CD4-positive, alpha-beta T cell treated with Interleukin-17A for 1 hour (primary cell): ENCODE measurements at places on chromosomes 13 and 19.
A peak's percentile ranks its signal among the peaks of the same experiment; 100 is the strongest.

DNA sequence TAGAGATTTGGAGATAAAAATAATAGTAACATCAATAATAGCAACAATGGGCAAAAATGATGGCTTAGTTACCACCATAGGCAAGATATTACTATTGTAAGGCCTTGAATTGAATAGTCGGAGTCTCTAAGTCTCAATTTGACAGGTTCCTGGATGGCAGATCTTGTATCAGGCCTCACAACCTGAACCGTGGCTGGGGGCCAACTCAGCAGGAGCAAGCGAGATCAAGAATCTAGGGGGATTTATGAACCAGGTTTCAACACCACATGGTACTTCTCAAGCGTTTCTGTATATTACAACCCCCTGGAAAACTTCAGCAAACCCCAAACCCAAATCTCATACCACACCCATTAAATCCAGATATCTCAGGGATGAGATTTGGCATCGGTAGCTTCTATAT lies 573.8 kb downstream of the LIG4 start:
- no peak for DNase-seq

GRCh38 chr19:4930664-4931063 lies 21.4 kb downstream of the UHRF1 start:
- DNase-seq: no peak

- DNase-seq: no peak
Measured at GRCh38 chr19:49690079-49690655, 749 bp upstream of the CPT1C start.

GRCh38 chr19:39411081-39411831 lies 1.2 kb upstream of the PLEKHG2 start:
- DNase-seq: peak; percentile 80

DNA sequence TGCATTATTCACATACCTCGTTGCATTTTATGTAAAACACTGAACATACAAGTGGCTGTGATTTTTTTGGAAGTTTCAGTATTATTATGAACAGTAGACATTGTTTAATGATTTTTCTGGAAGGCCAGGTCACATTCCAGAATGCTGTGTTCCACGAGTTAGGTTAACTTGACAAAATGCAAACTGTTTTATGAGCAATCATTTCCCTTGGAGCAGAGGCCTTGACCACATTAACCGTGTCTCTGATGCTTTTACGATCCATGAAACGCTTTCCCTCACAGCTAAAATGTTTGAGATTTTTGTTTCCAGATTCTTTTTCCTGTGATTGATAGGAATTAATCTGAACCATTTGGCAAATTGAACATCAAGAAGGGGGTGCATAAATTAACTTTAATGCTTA lies 57.8 kb downstream of the MBNL2 start:
- no peak for DNase-seq

DNA sequence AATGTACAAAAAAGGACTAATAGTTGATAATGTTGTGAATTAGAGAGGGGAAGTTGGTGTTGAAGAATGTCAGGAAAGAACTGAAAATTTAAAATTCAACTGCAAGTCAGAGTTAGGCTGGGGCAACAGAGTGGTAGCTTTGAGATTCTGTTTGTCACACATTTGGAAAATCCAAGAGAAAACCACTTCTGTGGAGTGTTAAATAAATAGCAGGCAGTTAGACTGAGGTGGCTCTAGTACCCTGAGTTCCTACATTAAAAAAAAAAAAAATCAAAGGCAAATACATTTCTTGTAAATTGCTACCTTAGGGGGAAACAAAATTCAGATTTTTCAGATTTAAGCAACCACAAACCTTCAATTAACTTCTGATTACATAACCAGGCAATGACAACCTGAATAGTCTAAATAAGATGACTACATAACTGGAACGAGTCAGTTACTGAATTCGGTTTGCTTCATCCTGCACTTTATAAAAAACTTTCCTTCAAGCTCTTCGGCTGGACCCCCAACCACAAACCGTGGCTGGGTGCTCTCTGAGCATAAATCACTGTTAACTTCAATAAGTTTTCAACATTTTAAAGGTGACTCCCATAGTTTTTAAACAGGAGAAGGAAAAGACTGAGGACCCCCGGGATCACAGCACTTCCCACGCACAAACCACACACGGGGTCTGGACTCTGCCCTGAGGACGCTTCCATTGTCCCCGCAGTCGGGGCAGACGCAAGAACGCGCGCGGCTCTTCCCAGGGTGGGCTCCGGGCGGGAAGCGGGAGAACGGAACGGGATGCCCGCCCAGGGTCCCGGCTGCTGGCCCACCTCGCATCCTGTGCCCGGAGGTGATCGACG lies 725 bp downstream of the ZNF682 start:
- peak; percentile 21 for DNase-seq

DNA sequence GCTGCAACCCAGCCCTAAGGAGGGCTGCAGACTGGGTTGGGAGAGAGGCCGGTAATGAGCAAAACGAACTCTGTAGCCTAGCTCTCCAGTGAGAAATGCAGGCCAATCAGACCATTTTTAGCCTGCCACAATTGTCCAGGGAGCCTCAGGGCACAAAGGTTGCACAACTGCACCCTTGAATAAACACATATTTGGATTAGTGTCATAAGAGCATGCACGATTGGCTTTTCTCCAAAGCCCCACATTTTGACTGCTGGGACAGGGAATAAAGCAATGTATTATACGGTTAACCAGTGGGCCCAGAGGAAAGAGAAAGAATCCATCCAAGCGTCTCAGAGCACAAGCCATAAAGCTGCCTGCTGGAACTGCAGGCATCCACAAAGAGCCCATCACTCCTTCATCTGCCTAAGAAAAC lies 729.4 kb upstream of the SGCG start:
- no peak for DNase-seq

GRCh38 chr13:99923877-99924582 lies 47.5 kb downstream of the ZIC5 start:
- no peak for DNase-seq
